ENCODE measurements at places on chromosomes 7 and 10. TPM values are rescaled to one million over a fixed set of nuclear protein-coding genes. Genes with fewer than 3 reads are reported as not detected.

DNA sequence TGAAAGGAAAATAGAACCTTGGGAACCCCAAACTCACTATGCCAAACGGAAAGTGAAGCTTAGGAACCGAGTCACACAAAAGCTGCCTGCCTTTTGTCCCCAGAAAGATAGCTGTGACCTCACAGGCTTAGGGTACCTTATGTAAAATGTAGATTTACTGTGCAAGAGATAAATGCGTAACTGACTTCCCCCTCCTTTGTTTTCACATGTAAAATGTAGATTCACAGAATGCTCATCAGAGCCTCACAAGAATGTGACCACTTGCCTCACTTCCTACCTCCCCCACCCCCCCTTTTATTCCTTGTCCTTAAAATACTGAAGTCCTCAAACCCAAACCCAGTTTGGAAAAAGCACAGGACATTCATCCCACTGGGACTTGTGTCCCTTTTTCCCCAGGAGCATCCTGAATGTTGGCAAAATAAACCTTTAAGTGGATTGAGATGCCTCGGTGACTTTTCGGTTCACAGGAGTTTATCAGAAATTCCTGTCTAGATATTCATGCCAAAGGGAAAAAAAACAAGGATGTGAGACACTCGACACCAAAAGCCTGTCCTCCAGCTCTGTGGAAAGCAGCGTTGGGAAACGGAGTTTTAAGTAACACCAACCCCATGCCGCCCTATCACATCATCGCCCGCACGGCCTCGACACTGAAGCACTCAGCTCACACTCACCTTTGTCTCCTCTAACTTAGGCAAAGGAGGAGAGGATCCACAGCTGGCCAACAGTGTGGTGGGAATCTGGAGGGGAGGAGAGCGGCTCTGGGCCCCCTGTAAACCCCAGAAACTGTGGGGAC is 45.9 kb downstream of the SVIL start:
- DNase-seq, result no peak

DNA sequence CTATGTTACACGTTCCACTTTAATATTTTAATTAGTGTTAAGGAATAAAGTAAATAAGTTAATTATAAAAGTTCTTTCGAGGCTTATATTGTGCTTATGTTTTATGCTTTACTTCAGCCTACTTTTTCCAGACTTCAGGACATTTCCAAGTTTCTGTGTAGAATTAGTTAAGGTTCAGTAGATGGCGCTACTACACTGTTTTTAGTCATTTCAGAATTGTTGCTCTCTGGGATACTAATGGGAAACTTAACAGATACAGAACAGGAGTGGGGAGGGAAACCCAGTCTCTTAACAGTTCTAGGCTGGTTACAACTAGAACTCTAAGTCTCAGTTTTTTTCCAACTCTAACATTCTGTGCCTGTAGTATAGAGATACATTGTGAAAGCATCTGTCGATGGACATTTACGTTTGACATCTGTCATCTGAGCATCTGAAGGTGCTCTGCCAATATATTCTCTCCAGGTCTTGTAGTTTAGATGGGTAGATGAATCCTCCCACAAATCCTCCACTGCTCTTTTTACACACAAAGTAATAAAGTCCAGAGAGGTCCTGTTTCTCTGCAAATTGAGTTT is 56.8 kb upstream of the FAM171A1 start:
- DNase-seq, result peak; percentile 13

SLC26A5 gene
- polyA plus RNA-seq, result not detected

MSS51 gene
- polyA plus RNA-seq, result 1.4 TPM

CROT gene
- polyA plus RNA-seq, result 48.3 TPM
